ENCODE measurements at places on chromosomes 3 and 15.
A peak's percentile ranks its signal among the peaks of the same experiment; 100 is the strongest.

- DNase-seq, result no peak
These were observed 18.1 kb downstream of the ARL8B start for GRCh38 chr3:5140230-5140621.

GRCh38 chr3:149717391-149718056 lies 34.8 kb downstream of the COMMD2 start:
- peak; percentile 14 for DNase-seq

DNA sequence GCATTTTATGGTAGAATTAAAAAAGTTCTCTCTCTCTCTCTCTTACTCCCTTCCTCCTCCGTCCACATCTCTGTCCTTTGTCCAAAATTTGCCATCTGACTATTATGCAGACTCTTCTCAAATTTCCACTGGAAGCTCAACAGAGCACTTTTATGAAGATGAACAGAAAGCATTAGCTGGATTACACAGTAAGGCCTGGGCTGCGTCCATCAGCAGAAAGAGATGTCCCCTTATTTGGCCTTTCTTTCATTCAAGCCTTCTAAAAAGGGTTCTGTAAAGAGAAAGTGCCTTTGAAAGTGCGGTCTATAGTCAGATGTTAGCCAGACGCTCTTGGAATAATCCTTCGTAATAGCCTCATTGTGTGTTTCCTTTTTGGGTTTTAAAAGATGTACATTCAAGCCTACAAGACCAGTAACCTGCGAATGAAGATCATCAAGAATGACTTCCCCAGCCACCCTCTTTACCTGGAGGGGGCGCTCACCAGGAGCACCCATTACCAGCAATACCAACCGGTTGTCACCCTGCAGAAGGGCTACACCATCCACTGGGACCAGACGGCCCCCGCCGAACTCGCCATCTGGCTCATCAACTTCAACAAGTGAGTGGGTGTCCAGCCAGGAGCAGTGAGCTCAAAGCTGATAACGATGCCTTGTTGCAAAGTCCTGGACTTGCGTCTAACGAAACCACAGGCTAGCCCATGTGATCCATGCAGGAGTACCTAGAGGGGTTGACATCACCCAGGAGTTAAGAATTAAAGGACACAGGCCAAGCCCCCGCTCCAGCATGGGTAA lies 53.1 kb downstream of the MESD start:
- no peak for DNase-seq

DNA sequence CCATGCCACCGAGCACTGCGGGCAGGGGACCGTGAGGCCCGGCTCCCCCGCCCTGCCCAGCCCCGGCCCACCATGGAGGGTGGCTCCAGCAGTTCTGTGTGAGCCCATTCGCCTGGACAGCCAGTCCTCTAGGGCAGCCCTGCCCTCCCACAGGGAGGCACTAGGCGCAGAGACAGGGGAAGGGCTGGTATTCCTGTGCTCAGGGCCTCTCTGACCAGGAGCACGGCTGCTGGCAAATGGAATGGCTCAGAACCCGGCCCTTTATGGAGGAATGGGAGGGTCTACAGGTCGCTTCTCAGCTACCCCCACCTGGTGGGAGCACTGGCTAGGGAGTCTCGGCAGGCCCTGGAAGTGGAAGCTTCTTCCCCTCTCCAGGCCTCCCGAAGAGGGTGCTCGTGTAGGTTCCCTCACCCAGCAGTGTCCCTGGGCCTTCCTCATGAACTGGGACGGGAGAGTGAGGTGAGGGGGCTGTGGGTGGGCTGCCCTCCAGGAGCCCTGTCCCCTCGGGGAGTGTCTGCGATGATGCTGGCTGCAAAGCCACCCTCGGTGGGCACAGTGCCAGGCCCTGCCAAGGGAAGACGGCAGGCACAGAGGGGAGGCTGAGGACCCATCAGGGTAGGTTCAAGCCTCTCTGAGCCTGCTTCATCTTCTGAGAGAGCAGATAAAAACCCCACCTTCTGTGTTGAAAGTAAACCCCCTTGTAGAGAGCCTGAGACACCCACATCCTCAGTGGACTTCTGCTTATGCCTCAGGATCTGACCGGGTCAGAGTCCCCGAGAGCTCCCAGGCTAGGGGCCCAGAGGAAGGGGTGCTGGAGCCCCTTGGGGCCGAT lies 1.5 kb downstream of the MELTF start:
- no peak for DNase-seq

DNA sequence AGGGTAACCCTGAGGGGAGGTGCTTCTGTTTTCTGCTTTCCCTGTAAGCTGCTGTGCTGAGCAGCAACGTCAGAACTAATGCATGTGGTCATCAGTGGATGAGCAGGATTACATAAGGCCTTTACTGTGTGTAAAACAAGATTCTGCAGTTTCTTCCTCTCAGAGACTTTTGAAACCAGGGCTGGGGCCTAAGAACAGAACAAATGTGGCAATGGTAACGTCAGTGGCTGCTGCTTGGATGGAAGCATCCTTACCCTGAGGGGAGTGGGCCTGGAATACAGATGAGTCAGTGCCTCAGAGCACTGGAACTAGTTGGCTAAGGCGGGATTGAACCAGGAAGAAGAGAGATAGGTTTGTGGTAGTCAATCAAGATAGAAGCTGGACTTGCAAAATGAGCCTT lies 180.2 kb upstream of the KCNH8 start:
- no peak for DNase-seq

DNA sequence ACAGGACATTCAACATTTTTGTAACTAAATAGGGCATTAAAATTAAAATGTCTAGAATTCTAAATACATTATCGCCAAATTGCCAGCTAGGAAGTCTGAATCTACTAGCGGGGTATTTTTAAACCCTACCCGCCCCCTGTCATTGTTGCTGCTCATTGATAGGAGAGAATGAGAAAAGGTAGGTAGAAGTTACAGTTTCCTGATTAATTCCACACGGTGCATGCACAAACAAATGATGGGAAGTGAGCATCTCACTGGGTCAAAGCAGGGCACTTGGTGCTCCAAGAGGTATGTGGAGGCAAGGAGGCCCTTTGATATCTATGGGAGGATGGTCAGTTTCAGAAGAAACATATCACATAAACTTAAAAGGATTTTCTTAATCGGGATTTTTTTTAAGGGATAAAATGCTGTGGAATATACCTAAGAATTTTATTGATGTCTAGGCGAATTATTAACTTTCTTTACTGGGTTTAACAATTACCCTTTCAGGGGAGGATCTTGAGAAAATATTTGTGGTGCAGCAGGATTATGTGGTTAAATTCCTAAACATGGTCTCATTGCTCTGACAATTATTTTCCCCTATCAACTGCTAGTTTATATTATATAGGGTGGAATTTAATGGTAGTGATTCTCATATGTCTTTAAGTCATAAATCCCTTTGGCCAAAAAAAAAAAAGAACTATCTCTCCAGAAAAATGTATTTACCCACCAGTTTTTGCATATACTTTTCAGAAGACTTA lies 236.0 kb upstream of the GOLGA6L4 start:
- no peak for DNase-seq

- no peak for DNase-seq
These were observed 157.3 kb downstream of the EPHB1 start for GRCh38 chr3:134952371-134952770.

GRCh38 chr3:112027826-112028225 lies 6.7 kb upstream of the TMPRSS7 start:
- DNase-seq, result no peak

GRCh38 chr15:59531066-59531675 lies 80.4 kb upstream of the GCNT3 start:
- no peak for DNase-seq

DNA sequence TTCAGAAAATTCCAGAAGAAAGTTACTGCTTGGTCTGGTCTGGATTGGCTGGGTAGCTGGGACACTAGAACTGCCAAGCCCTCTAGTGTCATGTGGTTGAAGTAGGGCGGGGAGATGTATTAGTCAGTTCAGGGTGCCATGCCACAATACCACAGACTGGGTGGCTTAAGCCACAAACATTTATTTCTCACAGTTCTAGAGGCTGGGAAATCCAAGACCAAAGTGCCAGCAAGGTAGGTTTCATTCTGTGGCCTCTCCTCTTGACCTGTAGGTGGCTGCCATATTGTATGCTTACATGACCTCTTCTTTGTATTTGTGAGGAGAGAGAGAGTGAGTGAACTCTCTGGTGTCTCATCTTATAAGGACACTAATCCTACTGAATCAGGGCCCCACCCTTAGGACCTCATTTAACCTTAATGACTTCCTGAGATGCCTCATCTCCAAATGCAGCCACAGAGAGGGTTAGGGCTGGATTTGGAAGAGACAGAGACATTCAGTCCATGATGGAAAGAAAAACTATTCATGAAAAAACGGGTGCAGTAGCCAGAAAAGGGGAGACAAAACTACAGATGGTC lies 18.1 kb upstream of the ZSCAN2 start:
- no peak for DNase-seq

DNA sequence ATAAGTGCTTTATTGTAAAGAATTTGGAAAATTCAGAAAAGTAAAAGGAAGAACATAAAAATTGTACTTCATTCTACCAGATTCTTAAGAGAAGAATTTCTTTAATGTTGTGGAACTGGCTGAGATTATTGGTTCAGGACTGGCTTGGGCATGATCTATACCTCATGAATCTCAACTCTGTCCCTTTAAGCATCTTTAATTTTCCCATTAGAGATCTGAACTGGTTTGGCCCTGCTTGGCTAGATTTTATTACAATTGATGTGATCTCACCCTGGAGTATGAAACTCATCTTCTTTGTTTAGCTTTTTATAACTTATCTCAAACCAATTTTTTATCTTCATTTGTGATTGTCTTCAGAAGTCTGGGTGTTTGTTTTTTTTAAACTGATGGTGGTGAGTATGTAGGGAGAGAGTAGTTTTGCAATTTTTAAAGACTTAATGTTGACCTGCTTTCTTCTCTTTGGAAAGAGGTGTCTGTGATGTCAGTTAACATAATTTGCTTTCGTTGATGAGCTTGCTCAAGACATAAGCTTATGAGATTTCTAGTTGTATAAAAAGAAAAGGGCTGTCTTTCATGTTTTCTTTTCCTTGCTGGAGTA lies 61.9 kb downstream of the ZNF609 start:
- no peak for DNase-seq

DNA sequence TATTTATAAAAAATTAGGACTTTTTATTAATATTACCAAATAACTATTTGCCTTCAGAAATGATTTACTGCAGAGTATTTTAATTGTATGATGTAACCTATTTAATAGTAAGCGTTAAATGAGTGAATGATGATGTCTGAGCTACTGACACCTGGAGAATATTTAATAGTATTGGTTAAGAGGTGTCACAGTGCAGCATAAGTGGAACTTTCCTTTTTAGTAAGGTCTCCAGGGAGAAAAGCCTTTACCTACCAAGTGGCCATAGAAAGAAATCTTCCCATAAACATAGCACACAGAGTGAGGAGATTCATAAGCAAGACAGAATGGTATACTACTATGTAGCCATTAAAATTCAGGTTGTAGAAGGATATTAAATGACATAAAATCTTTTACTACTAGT lies 441.7 kb downstream of the TBL1XR1 start:
- DNase-seq, result no peak

DNA sequence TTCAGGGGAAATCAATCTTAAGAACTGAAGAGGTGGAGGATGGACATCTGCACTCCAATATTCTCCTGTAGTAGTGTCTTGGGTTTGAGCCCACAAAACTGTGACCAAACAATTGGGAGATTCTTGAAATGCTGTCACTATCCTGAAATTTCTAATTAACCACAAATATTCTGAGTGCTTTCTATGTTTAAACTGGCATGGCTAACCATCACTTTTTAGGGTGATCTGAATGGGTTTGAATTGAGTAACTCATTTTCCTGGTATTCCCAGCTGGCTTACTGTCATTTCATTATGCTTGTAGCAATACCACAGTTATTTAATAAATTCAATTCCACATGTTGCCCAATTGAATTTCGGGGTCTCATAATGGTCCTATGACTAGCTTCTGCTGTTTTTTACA lies 216.9 kb upstream of the DCBLD2 start:
- no peak for DNase-seq

DNA sequence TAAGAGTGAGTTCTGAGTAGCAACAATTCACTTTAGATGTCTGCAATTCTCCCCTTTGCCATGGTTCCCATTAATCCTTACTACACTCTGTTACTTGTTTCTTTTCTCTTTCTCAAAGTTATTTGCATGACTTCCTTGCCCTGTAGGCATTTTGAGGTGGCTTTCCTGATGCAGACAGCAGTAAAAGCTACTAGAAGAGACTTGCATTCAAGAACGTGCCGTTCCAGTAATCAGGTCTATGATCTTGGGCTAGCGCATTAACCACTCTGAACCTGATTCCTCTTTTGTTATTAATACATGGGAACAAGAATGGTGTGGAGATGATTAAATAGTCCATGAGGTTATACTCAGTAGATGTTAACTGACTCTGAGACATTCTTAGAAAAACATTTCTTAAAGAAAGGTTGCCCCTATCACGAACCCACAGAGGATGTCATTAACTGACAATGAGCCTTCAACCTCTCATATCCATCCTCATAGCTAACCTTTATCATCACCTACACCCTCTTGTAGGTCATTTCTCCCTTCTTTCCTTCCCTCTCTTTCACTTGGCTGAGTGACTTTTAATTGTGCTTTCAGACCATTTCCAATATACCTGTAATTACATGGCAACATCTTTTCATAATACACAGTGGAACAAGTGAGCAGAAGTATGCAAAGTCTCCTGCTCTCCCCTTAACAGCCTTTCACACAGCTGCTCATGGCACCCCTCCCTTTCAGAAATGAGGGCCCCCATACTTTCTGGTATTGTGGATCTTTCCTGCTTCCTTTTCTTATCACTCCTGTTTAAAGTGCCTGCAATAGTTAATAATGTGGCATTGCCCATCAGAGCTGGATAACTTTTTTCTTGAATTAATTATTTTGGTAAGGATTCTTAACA lies 175.9 kb downstream of the CHST2 start:
- DNase-seq, result no peak

- no peak for DNase-seq
These were observed 23.9 kb upstream of the AADACL2 start for GRCh38 chr3:151709847-151710246.

GRCh38 chr15:98592136-98592535 lies 56.2 kb upstream of the IGF1R start:
- no peak for DNase-seq

- DNase-seq, result no peak
These were observed 87.0 kb upstream of the BOC start for GRCh38 chr3:113124256-113124830.

GRCh38 chr3:67497746-67498145 lies 156.7 kb downstream of the SUCLG2 start:
- no peak for DNase-seq

DNA sequence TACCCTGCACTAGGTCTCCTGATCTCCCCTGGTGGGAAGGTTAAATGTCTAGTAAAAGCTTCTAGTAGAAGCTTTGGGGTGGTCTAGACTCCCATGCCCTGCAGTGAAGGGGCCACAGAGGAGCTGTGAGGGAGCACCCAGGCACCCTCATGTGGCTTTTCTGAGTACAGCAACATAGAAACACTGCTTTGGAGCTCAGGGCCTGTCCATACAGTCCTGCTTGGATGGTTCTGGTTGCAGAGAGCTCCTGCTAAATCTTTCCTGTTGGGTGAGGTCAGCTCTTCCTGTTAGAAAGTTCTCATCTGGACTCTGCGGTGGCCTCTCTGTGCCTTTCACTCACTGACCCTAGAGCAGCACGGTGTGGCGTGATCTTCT lies 47.8 kb downstream of the GPD1L start:
- no peak for DNase-seq

GRCh38 chr3:4460334-4460733 lies 6.7 kb downstream of the SUMF1 start:
- no peak for DNase-seq
